Activated CD8-positive, alpha-beta memory T cell treated with anti-CD3 and anti-CD28 coated beads for 48 hours (primary cell): ENCODE measurements at places on chromosomes 7 and 10.

GRCh38 chr7:52925332-52925731 lies 110.1 kb upstream of the POM121L12 start:
- DNase-seq: no peak

- no peak for DNase-seq
Observed at GRCh38 chr10:71007516-71007915, 119.2 kb upstream of the PCBD1 start.

DNA sequence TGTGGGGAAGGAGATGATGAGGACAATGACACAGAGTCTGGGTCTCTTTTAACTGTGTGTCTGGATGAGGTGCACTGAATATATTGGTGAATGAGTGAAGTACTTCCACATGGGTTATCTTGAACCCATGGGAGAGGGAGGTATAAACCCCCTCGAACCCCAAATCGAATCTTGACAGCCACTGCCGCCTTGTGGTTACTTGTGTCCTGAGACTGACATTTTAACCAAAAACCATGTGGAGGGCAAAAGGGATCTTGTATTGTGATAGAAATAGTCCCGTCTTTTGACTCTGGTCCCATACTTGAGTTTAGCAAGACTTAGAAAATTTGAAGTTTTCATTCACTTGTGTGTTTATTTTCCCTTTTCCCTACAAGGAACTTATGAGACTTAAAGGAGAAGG lies 283.3 kb downstream of the PHTF2 start:
- no peak for DNase-seq

GRCh38 chr7:39051707-39052106 lies 74.0 kb downstream of the POU6F2 start:
- DNase-seq: no peak

GRCh38 chr10:33621101-33621500 lies 286.6 kb upstream of the NRP1 start:
- DNase-seq: no peak

GRCh38 chr10:36381748-36382147 lies 739.7 kb upstream of the FZD8 start:
- DNase-seq: no peak

- no peak for DNase-seq
Observed at GRCh38 chr10:118333871-118334270, 8.3 kb downstream of the FAM204A start.

DNA sequence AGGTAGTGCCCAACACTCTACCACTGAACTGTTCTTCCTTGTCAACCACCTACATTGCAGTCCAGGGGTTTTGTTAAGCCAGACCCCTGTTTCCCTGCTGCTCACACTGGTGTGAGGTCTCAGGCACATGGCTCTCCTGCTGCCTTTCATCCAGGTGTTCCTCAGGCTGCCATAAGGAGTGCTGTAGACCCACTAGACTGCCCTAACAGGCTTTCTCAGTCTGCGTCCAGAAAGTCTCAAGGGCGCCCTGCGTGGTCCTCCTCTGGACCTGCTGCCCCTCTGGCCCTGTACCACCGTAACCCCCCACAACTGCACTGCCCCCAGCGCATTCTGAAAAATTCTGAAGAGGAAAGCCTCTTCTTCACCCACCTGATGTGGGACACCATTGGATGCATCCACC lies 225.7 kb upstream of the ANKRD30A start:
- no peak for DNase-seq

DNA sequence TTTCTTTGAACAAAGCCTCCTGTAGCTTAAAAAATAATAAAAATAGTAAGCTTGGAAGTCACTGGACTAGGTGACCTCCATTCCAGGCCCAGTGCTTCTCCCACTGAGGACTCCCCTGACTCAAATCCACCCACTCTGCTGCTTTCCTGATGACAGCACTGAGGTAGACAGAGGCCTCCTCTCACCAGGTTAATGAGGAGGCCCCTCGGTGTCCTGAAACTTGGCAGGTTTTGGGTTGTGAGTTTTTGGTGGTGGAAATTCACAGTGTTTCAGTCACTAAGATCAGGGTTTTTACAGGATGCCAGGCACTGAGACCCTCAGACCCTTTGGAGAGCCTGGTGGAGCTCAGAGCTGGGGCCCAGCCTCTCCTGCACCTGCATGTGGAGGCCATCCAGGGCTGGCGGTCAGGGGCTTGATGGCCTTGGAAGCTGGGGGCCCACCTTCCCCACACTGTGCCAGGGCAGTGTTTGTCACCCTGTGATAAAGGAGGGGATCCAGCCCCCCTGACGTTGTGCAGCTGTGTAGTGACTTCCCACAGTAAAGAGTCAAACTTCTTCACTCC lies 19.1 kb downstream of the TSPAN14 start:
- DNase-seq: no peak

DNA sequence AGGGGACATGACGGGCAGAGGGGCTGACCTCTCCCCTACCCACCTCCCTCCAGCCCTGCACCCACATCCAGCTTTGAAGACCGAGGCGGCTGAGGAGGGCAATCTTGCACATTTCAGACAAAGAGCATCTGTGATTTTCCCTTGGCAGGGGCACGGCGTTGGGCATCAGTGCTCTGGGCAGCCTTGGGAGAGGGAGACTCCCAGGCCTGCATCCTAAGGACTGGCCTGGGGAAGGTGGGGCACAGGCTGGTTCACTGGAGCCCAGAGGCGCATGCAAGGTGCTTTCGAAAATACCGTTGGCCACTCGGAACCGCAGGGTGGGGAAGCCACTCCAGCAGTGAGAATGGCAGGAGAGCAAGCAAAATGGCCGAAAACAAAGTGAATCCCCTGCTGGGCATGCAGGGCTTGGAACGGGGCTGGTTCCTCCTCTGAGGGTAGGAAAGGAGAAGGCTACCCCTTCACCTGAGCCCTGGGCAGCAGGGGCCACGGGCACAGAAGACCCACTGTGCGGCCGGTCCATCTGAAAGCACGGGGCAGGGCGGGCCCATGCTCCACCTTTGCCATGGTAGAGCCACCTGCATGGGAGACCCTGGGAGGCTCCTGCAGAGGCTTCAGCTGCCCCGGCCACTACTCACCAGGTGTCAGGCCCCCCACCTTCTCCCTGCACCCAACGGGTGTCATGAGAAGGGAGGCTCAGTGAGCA lies 49.8 kb downstream of the EBF3 start:
- no peak for DNase-seq
